ENCODE measurements at places on chromosomes 11 and 22.

DNA sequence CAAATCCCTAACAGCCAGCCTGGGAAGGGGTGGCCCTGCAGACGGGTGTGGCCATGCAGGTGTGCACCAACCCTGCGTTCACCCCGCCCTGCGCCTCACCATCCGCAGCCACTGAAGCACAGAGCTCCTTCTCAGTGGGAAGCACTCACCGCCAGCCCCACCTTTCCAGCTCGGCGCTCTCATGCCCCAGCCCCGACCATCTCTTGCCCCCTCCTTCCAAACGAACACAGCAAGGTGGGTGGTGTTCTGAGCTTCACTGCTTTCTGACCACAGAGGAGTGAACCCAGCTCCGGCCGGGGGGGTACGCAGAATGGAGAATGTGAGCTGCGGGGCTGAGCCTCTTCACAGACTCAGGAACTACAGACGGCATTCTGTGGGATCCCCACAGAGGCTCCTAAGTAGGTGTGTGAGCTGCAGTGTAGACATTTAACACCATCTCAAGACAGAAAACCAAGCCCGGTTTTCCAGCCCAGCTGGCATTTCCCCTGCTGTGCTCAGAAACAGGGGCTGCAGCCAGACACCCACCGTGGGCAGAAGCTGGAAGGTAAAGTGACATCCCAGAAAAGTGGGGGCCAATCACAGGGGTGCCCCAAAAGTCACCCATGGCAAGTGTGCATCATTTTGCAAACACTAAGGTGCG, 88.4 kb upstream of the RTL6 start:
- DNase-seq = no peak

DNA sequence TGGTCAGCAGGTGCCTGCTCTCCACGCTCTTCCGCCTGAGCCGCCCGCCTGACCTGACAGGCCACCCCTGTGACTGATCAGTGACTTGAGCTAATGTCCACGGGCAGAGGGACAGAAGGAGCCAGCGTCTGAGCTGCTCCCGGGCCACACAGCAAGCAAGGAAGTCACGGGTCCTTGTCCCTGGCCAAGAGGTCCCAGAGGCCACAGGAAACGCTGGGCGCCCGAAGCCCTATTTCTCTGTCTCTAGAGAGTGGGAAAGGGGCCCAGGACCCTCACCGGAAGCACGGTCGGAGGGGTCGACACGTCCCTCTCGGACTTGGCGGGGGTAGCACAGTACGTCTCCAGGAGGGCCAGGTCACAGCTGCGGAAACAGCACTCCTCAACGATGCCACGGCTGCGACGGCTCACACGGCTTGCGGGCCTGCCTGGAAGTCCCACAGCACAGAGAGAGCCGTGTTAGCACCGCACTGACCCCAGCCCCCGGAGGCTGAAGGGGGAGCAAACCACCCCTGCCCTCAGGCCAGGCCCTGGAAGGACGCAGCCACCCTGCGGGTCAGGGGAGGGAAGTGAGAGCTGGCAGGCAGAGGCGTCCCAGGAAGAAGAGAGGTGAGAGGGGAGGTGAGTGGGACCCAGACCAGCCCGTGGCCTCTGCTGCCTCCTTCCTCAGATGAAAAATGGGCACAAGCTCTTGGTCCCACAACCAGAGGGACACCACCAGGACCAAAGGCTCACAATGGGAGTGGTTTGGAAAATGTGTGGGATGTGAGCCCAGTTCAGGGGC, 5.8 kb downstream of the IGF2 start:
- DNase-seq = no peak

GRCh38 chr11:64146036-64146955, 19.6 kb downstream of the MACROD1 start:
- DNase-seq = no peak

GRCh38 chr11:104736502-104736901, 161.8 kb downstream of the CASP12 start:
- no peak for DNase-seq

DNA sequence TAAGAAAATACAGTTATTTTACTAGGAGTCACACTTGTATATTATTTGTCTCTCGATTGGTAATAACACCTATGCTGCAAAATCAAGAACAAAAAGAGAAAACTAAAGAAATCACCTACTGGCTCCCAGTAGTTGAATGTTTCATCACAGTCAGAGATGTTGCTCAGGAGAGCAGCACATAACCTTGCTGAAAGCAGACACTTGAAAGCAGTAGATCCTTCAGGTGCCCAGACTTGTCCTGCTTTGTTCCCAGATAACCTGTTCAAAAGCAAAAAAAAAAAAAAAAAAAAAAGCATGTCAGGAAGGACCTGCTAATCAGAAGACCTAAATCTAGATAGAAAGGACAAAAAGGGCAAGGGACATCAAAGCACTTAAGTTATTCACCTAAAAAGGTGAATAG, 1.3 kb downstream of the ALG9 start:
- no peak for DNase-seq

- DNase-seq = peak; percentile 66
Observed at GRCh38 chr11:72758690-72759389, 6.6 kb upstream of the ARAP1 start.

- DNase-seq = no peak
Observed at GRCh38 chr11:14546672-14547071, 26.5 kb upstream of the PSMA1 start.

GRCh38 chr22:21938906-21939305, 13.7 kb downstream of the PPM1F start:
- DNase-seq = no peak

GRCh38 chr22:44362249-44363012, 49.7 kb upstream of the SHISAL1 start:
- DNase-seq = no peak

DNA sequence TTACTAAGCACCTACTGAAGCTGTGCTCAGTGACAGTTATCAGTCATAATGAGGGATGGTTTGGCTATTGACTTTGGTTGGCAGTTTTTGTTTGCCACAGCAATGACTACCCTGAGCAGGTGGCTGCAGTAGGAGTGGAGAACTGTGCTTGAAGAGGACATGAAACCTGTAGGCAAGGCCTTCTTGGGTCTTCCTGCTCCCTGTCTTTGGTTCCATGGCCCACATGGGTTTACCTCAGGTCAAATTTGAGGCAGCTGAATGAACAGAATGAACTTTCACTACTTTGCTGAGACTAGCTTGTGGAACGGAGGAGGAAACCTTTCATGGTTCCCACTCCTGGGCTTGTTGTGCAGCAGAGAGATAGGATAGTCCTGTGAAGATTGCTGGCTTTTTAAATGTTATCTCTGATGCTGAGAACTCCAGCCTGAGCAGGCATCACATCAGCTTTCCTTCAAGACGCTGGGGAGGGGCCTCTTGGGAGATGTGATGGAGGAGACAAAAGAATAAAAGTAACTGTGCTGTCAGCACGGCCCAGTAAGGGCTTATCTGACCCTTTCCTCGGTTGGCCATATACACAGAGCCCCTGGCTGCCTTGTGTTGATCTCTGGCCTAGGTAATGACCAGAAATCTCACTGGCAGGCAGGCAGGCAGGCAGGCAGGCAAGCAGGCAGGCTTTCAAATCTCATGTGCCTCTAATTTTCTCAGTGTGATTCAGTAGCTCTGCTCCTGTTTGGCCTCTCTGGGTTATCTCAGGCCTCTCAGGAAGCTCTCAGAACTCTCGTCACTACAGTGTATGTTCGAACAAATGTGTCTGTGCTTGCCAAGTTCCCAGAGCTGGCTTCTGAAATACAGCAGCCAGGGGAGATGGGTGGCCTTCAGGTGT, 12.0 kb downstream of the STIM1 start:
- DNase-seq = no peak

GRCh38 chr11:60241786-60242185, 1.2 kb downstream of the MS4A4E start:
- DNase-seq = no peak

DNA sequence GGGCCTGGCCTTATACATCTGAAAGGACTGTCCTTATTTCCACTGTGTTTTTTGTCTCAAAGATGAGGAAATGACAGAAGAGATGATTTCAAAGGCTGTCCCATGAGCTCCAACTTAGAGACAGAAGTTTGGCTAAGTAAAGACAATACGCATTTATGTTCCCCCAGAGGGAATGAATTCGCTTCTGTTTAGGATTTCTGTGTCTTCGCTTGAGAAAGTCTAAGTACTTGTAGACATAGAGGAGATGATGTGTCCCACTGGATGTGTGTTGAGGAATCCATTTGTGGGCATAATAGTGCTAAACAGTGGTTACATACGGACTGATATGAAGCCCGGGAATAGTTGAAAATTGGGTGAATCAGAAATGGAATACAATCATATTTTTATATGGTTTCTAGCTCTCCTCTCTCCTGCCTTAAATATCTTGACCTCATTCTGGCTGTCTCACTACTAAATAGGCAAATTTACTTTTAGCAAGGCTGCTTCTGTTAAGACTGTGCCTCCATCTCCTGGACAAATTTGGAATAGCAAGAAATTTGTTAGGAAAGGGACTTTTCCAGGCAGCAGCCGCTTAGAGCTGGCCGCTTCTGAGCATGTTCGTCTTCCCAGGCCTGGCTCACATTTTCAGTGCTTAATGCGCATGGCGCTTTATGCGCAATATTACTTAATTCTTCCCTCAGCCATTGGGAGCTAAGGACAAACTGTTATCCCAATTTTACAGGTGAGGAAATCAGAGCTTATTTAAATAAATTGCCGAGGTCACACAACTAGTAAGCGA, 1.9 kb upstream of the PEX26 start:
- DNase-seq = peak; percentile 72

DNA sequence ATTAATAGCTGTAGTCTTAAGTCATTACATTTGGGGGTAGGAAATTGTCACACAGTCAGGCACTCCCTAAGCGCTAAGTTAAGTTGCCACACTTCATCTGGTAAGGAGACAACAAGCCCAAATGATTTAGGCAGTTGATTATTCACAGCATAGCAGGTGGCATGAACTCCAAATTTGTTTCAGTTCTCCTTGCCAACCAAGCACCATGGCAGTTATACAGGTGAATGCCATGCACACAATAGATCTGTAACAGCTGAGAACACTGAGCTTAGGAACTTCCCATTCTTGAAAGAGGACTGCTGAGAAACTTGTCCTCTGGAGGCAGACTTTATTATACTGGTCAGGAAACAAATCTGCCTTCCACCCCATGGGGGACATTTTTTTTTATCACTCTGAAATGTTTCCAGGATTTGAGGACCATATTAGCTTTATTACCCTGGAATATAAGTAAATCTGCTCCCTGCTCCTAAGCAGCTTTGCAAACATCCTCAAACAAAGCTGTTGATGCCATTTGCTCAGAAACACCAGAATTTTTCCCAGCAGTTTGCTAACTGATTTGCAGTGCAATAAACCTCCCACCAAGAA, 5.1 kb upstream of the INTS4 start:
- DNase-seq = no peak

DNA sequence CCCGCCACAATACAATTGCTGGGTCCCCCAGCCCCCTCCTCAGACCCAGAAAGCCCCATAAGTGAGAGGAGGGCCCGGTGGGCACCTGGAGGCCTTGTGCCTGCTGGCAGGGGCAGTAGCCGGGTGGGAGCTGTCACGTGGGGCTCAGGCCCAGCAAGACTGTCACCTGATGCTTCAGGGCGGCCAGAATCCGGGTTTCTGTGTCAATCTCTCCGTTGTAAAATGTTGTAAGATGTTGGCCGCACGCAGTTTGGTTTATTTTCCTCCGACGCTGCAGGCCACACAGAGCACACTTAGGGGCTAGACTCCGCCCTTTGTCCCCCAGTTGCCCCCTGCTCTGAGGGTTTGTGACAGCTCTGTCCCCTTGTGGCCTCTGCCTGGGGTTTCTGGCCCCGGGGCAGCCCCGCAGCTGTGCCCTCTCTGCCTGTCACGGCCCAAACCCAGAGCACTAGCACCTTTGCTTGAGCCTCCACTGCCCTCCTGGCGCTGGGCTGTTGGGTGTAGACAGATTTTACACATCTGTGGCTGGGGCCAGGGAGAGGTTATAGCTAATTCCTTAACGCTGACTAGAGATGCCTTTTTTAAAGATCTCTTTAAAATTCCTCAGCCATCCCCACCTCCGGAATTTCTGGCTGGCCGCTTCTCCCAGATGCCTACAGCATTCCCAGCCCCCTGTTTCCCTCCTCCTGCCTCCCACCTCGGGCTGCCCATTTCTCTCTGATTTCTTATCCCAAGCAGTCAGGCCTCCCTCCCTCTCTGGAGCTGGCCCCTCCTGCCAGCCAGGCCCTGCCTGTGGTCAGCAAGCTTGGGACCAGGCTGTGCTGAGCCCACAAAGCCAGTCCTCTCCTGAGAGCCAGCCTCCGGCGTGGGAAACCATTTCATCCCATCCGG, 3.2 kb upstream of the PRR5 start:
- DNase-seq = peak; percentile 84

- DNase-seq = no peak
Observed at GRCh38 chr11:87870086-87870485, 305.2 kb downstream of the RAB38 start.

- DNase-seq = peak; percentile 17
Observed at GRCh38 chr22:44638971-44639760, 62.8 kb upstream of the PRR5 start.

- DNase-seq = no peak
Observed at GRCh38 chr11:34145847-34146381, 40.5 kb downstream of the NAT10 start.

DNA sequence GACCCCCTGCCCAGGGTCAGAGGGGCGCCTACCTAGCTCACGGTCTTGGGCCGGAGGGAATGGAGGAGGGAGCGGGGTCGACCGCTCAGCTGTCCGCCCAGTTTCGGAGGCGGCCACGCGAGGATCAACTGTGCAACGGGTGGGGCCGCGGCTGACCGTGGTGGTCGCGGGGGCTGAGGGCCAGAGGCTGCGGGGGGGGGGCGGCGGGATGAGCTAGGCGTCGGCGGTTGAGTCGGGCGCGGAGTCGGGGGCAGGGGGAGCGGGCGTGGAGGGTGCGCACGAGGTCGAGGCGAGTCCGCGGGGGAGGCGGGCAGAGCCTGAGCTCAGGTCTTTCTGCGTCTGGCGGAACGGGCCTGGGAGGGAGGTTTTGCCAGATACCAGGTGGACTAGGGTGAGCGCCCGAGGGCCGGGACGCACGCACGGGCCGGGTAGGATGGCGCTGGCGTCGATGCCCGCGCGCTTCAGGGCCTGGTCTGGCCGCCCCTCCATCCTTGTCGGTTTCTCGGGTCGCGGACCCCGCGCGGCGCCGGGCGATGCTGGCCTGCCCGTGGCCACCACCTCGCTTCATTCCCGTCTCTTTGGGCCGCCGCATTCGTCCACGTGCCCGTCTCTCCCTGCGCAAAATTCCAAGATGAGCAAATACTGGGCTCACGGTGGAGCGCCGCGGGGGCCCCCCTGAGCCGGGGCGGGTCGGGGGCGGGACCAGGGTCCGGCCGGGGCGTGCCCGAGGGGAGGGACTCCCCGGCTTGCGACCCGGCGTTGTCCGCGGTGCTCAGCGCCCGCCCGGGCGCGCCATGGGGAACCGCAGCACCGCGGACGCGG, at the start of gene DRD4:
Gene DRD4 (plus strand): TSS at position 759 of the 822 bp plus-strand sequence. CDS start 36 bp downstream, at position 795.
- no peak for DNase-seq

DNA sequence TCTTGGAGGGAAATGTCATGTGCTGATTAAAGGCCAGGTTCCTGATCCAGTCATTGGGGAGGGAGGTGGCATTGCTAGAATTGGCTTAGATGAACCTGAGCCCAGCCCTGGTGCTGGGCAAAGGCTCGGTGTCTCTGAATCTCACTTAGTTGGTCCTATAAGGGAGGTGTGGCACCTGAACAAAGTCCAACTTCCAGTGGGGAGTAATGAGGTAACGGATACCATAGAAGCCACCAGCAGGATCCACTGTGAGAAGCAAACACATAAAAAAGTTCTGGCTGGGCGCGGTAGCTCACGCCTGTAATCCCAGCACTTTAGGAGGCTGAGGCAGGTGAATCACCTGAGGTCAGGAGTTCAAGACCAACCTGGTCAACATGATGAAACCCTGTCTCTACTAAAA, 26.6 kb downstream of the PRDM11 start:
- no peak for DNase-seq
